NCI-H1694 treated with DMSO at 0.1 percent for 48 hours (cell line): ENCODE measurements at places on chromosomes 16 and 17.

- no peak for DNase-seq
Measured at GRCh38 chr17:51065466-51065865, 55.2 kb downstream of the SPAG9 start.

GRCh38 chr16:83913245-83913633 is 14.3 kb downstream of the MLYCD start:
- no peak for DNase-seq

- DNase-seq = no peak
Measured at GRCh38 chr16:23967775-23968174, 132.0 kb downstream of the PRKCB start.

DNA sequence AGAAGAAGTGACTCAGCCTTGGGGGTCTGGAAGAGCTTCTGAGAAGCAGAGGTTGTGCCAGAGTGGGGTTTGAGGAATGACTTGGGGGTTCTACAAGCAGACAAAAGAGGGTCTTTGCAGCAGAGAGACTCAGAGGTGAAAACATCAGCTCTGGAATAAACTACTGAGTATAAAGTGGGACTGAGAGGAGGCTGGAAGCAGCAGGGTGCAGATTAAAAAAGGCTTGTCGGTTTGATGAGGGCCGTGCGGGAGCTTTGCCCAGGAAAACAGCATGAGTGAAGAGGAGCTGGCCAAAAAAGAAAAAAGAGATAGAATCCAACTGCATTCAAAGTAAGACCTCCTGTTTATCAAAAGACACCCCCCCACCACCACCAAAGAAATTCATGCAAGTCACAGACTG is 13.1 kb upstream of the ACE start:
- no peak for DNase-seq

- DNase-seq = no peak
Measured at GRCh38 chr17:1110862-1111598, 68.8 kb downstream of the ABR start.

- no peak for DNase-seq
Measured at GRCh38 chr17:75819116-75819515, 25.1 kb downstream of the UNC13D start.

DNA sequence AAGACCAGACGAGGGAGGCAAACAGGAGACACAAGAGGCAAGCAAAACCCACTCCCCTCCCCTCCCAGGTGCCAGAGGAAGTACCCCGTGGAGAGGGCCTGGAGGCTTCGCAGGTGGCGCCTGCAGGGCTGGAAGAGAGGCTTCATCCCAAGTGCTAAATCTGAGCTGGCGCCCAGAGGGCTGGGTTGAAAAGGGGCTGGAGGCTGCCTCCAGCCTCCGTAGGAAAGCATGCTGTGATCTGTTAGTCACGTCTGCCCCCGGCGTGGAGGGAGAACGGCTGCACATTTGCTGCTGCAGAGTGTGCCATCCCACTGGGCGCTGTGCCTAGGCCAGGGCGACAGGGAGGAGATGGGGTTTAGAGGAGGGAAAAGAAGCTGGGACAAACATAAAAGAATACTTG is 16.9 kb downstream of the RPH3AL start:
- DNase-seq = no peak

GRCh38 chr16:19783363-19784182 is 65.5 kb downstream of the IQCK start:
- no peak for DNase-seq

DNA sequence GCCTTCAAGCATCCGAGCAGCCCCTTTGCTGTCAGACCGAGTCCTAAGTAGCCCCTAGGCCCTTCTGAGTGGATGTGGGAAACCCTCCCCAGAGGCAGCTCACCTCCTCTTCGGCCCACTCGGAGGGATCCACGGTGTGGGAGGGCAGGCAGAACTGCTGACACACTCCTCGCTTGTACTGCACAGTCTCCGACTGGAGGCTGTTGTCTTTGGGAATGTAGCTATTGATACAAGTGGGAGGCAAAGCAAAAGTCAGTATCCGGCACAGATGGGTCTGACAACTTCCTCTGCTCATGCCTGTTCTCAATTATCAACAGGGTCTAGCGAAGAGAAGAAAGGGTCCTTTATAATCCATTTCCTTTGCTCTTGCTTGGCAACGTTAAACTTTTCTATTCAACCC is 25.9 kb upstream of the FOXJ1 start:
- no peak for DNase-seq

GRCh38 chr16:55000595-55000994 is 69.9 kb downstream of the IRX5 start:
- DNase-seq = no peak

DNA sequence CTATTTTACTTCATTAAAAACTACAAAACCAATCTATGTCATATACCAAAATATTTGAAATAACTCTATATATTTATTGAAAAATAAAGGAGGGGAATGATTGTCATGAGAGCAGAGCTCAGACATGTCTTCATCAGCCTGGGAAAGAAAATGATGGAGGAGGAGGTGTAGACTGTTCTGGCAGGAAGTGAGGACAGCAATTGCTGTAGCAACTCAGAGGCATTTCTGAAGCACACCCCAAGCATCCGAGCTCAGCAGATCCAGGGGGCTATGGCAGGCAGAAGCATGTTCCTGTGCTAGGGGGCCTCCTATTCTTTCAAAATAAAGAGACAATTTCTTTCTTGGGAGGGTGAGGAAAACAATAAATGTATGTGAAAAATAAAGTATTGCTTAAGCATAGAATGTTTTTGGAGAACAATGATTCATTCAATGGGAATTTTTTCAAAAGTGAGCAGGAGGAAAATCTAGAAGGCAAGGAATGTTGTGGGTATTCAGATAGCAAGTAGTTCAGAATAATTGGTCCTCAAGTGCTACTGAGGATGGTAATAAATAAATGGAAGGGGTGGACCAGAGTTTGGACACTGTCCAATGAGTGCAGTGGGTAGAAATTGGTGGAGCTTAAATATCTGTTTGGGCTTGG is 383.4 kb downstream of the CDH11 start:
- no peak for DNase-seq

- no peak for DNase-seq
Measured at GRCh38 chr16:61007694-61008093, 1028.5 kb downstream of the CDH8 start.

DNA sequence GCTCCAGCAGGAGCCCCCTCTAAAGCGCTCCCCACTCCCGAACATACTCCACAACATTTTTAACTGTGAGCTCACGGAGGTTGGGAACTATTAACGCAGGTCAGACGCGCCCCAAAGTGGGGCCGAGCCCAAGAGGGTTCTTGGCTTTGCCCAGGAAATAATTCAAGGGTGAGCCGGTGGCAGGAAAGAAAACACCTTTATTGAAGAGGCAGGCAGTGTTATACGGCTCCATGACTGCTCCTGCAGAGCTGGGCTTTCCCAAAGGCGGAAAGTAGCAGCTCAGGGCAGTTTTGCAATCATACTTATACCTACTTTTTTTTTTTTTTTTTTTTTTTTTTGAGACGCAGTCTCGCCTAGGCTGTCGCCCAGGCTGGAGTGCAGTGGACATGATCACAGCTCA is 6.2 kb downstream of the ADCY9 start:
- no peak for DNase-seq

DNA sequence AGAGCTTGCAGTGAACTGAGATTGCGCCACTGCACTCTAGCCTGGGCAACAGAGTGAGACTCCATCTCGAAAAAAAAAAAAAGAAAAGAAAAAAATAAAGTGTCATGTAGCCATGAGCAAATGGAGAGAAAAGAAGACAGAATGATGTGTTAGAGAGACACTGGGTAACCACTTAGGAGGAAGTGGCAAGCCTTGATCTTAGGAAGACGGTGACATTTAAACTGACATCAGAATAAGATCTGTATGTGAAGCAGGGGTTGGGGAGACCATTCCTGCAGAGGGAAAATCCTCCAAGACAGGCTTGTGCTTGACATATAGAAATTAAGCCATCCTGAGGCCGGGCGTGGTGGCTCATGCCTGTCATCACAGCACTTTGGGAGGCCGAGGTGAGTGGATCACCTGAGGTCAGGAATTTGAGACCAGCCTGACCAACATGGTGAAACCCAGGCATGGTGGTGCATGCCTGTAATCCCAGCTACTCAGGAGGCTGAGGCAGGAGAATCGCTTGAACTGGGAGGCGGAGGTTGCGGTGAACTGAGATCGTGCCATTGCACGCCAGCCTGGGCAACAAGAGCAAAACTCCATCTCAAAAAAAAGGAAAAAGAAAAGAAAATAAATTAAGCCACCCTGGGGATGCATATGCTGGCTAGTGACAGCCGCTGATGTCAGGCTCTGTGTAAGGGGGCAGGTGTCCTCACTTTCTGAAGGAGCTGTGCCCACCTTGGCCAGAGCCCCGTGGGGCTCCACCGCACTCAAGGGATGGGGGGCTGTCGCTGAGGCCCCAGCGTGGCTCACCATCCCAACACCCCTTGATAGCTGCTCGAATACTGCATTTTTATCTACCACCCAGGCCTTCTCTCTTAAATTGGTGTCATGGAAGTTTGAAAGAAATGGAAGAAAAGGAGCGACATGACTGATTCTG is 13.1 kb upstream of the CYB5B start:
- DNase-seq = no peak

- DNase-seq = no peak
Measured at GRCh38 chr16:25895380-25895779, 203.6 kb downstream of the HS3ST4 start.

GRCh38 chr17:35117984-35118383 is 1.7 kb downstream of the RAD51D start:
- DNase-seq = no peak

GRCh38 chr17:17532991-17533390 is 36.8 kb upstream of the RASD1 start:
- no peak for DNase-seq

DNA sequence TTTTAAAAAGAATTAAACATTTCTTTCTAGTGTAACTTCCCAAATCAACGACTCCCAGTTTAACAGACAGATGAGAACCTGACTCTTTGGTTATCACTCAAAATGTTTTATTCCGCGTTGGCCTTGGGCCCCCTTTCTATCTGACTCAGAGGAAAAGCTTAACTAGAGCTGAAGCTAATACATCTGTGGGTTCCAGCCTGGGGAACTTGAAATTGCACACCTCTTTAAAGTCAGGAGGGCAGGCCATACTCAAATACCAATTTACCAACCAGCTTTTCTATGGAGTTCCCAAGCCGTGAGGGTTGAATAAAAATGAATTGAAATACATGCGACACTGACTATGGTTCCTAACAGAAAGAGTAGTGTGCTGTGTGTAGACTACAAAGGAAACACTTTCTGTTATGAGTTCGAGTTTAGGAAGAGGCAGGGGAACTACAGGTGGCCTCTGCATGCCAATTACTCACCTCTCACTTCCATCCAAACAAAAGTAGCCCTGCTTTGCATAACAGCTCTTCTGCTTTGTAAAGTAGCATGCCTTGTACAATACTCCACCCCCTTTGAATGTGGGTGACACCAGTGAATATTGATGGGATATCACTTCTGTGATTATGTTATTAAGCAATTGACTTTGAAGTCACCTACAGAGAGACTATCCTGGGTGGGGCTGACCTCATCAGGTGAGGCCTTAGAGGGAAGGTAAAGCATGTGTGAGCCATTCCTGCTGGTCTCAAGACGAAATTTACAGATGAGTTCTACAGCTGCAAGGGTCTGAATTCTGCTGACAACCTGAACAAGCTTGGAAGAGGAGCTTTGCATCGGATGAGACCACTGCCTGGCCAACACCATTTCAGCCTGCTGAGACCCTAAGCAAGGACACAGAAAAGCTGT is 92.1 kb downstream of the WDR59 start:
- DNase-seq = no peak

- DNase-seq = no peak
Measured at GRCh38 chr17:79836510-79836971, 2.7 kb downstream of the CBX4 start.

DNA sequence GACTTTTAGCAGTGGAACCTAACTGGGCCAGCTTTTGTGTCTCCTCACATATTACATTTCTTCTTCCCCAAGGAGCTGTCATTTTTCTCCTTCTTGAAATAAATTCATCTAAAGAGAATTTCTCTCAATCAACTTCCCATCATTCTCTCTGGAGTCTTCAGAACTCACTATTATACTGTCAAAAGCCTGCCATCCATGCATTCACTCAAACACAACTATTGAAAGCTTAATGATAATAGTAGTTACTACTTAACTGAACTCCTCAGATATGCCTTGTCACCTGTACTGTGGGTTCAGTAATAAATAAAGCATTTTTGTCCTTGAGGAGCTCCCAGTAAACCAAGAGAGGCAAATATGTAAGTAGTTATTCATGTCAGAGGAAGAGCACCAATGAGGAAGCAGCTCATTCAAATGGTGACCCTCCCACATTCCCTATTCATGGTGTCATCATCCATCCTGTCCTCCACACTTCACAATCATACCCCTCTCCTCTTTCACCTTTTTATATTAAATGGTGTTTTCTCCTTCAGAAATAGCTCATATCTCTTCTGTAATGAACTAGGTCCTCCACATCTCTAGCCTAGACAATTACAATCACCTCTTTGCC is 162.6 kb downstream of the CA10 start:
- no peak for DNase-seq

GRCh38 chr16:82899731-82900450 is 273.1 kb downstream of the CDH13 start:
- no peak for DNase-seq

DNA sequence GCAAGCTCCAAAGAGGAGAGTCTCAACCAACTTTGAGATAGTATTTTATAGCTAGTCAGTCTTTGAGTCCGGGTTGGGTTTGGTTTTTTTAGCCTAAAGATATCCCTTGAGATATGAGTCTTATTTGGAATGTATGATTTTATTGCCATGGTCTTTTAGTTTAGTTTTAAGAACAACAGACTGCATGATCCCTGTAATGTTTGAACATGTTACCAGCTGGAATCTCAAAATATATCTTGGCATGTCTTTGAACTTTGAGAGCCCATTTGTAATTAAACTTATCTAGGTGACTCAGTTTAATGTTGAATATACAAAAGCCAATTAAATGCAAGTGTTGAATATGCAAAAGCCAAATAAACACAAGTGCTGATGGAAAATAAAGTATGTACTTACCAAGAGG is 100.6 kb downstream of the TANGO6 start:
- DNase-seq = no peak
